ENCODE measurements at places on chromosomes 11 and 22. TPM values are rescaled to one million over a fixed set of nuclear protein-coding genes. Genes with fewer than 3 reads are reported as not detected.

Gene ATP5MG
- 122 TPM for total RNA-seq

Gene OR52E8
- not detected for total RNA-seq

Gene FGF3
- not detected for total RNA-seq

Gene CABP4
- not detected for total RNA-seq

Gene TSPO
- 241 TPM for total RNA-seq

Gene ARHGAP8
- not detected for total RNA-seq

Gene DNAJB7
- total RNA-seq, result not detected

Gene UPK3A
- not detected for total RNA-seq

Gene OR52H1
- total RNA-seq, result not detected

Gene CDKN1C
- total RNA-seq, result 28.7 TPM

Gene TST
- 55.0 TPM for total RNA-seq

Gene IL18
- total RNA-seq, result 17.0 TPM

Gene VPREB3
- total RNA-seq, result not detected

Gene OR51I1
- not detected for total RNA-seq

Gene SLC25A22
- 5.6 TPM for total RNA-seq

Gene KIF18A
- 0.52 TPM for total RNA-seq

Gene STIM1
- 15.4 TPM for total RNA-seq

Gene ACR
- 0.39 TPM for total RNA-seq

Gene MS4A2
- total RNA-seq, result 0.93 TPM

Gene C2CD3
- 15.4 TPM for total RNA-seq

Gene MRGPRX4
- total RNA-seq, result not detected

Gene SH3BP1
- total RNA-seq, result 1.5 TPM

Gene CD59
- total RNA-seq, result 561 TPM

Measured in right atrium auricular region (tissue), 2 donors.